Esophagus squamous epithelium (tissue), 5 donors: ENCODE measurements at places on chromosomes 2 and 18.

- DNase-seq: no peak
These were observed 18.6 kb downstream of the TMEM182 start for GRCh38 chr2:102780467-102780866.

DNA sequence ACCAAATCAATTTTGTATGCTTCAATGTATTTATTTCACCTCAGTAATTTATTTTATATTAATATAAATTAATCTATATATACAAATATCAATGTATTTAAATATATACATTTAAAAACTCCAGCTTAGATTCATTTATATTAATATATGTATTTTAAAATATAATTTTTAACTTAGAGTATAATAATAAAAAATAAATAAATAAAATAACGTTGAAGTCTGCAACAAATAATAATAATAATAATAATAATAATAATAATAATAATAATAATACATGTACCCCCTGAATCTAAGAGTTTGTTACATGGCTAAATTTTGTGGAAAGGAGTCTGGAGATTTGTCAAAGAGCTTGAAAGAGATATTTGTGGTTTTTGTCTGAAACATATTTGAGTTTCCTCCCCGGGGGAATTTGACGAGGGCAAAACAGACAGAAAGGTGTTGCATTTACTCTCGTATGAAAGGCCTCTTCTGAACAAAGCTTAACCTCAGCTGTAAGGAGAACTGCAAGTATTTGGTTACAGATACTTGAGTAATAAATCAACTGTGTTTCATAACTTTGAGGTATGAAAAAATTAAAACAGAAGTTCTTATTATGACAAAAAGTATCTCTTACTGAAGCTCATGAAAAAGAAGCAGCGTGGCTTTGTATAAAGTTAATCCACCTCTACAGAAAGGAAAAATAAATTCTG is 93.4 kb downstream of the CDH19 start:
- no peak for DNase-seq

- DNase-seq: no peak
These were observed 155.4 kb downstream of the MAP2 start for GRCh38 chr2:209579230-209579749.

GRCh38 chr18:41501848-41502247 is 453.2 kb upstream of the PIK3C3 start:
- no peak for DNase-seq

DNA sequence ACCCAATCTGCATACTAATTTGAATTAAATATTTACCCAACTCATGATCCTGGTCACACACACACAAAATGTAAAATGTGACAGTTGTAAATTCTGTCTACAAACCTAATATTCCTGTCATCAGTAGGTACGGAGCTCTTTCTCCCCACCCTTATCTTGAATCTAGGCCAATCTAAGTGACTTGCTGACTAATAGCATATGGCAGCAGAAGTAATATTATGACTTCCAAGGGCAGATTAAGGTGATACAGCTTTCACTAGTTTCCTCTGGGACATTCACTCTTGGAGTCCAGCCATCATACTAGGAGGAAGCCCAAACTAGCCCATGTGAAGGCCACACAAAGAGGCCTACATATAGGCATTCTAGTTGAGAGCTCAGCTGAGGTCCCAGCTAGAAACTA is 89.4 kb downstream of the TMEM131 start:
- DNase-seq: no peak

- no peak for DNase-seq
These were observed 16.0 kb downstream of the DNAH6 start for GRCh38 chr2:84532291-84532690.

GRCh38 chr2:19890104-19890503 is 11.7 kb downstream of the TTC32 start:
- no peak for DNase-seq

GRCh38 chr2:207640160-207640559 is 15.0 kb upstream of the METTL21A start:
- DNase-seq: no peak

- DNase-seq: no peak
These were observed 102.1 kb downstream of the PRPF40A start for GRCh38 chr2:152615177-152615576.

DNA sequence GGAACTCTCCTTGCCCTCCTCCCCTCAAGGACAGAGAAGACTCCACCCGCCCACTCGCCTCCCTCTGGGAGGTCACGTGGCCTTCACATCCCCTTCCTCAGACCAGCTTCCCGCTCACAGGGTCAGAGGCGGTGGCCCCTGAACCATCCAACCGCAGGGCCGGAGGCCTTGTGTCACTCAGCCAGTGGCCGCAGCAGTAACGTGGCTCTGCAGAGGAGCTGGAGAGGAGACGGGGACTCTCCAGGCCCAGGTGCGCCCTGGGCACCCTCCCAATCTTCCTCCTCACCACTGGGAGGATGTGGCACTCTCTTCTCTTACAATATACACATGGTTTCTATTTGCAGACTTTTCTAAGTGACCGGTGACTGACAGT is 161.7 kb downstream of the TWIST2 start:
- DNase-seq: no peak
